ENCODE measurements at places on chromosomes 3 and 15. TPM values are rescaled to one million over a fixed set of nuclear protein-coding genes. Genes with fewer than 3 reads are reported as not detected.

The NAALADL2 gene
- total RNA-seq, result 0.69 TPM

The LSAMP gene
- 3.8 TPM for total RNA-seq

The RPL14 gene
- total RNA-seq, result 2,363 TPM

- DNase-seq, result no peak
- H3K36me3 ChIP-seq, result no peaks in the 10 kb centered on the region
- H3K27me3 ChIP-seq, result no peaks in the 10 kb centered on the region
- no peaks in the 10 kb centered on the region for H3K4me1 ChIP-seq
- H3K27ac ChIP-seq, result no peak overlapping the region
Measured at GRCh38 chr3:183188895-183189462, 26.4 kb upstream of the LAMP3 start.

- no peak overlapping the region for H3K4me3 ChIP-seq
- no peaks in the 10 kb centered on the region for H3K36me3 ChIP-seq
- H3K27me3 ChIP-seq, result peaks cover 5% of the 10 kb centered on the region
Measured at GRCh38 chr3:184506561-184506991, 55.0 kb upstream of the EPHB3 start.

- no peaks in the 10 kb centered on the region for H3K27me3 ChIP-seq
- DNase-seq, result no peak
- no peak overlapping the region for H3K27ac ChIP-seq
- no peaks in the 10 kb centered on the region for H3K4me1 ChIP-seq
- no peak overlapping the region for H3K4me3 ChIP-seq
- no peaks in the 10 kb centered on the region for H3K36me3 ChIP-seq
Measured at GRCh38 chr3:135868801-135869200, 96.7 kb upstream of the PPP2R3A start.

- H3K27me3 ChIP-seq, result no peaks in the 10 kb centered on the region
- no peaks in the 10 kb centered on the region for H3K4me1 ChIP-seq
- H3K4me3 ChIP-seq, result no peak overlapping the region
- no peak for DNase-seq
- no peaks in the 10 kb centered on the region for H3K36me3 ChIP-seq
Measured at GRCh38 chr3:110589341-110589740, 482.3 kb upstream of the NECTIN3 start.

GRCh38 chr3:157542711-157543500 is 39.7 kb upstream of the VEPH1 start:
- peak overlapping the region; percentile 22 for H3K4me3 ChIP-seq
- H3K36me3 ChIP-seq, result no peaks in the 10 kb centered on the region
- peaks cover 5% of the 10 kb centered on the region for H3K27me3 ChIP-seq

Data from H1 (cell line).